Thoracic aorta (tissue), 2 donors: ENCODE measurements at places on chromosomes 3 and 15.

DNA sequence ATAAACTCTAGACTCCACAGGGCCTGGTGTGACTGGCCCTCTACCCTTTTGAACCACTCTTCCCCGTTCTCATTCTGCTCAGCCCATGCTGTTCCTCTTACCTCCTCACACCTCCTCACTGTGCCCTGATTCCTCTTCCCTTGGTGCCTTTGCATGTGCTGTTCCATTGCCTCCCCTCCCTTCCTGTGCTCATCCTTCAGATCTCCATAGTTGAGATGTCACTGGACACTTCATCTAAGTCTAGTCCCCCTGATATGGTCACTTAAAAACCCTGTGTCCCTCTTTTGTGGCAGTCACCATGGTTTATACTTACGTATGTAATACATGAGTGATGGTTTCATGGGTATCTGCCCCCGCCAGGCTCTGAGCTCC lies 69.8 kb downstream of the LSM3 start:
- no peak for DNase-seq

- no peak for DNase-seq
Observed at GRCh38 chr3:37456781-37457180, 282.4 kb upstream of the LRRFIP2 start.

DNA sequence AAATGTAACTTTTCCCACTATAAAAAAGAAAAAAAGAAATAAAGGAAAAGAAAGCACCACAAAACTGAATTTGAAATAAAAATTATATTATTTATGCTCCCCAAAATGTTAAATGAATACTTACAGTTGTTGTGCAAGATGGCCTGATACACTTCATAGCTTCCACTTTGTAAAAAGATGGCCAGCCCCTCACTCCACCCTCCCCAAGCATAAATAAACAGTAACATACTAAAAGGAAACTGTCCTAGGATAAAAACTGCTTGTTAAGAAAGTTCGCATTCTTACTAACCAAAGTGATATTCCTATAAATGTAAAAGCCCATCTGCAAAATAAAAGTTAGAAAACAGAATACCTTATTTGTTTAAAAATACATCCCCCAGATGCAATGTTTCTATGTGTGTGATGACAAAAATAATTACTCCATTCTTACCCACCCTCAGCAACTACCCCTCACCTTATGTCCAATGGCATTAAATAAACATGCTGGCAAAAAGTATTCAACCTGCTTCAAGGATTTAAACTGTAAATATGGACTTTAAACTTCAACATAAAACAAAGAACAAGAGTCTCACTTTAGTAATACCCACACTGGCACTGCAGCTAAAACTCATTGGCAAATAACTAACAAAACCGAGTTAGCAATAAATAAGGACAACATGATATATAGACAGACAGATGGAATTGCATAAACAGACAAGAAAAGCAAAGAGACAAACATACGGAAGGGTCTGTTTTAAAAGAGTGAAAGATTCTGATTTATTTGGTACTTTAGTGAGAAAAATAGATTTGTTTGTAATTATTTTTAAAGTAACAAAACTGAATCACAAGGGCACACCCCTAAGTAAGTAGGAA lies 47.7 kb downstream of the ZBTB20 start:
- DNase-seq: no peak

DNA sequence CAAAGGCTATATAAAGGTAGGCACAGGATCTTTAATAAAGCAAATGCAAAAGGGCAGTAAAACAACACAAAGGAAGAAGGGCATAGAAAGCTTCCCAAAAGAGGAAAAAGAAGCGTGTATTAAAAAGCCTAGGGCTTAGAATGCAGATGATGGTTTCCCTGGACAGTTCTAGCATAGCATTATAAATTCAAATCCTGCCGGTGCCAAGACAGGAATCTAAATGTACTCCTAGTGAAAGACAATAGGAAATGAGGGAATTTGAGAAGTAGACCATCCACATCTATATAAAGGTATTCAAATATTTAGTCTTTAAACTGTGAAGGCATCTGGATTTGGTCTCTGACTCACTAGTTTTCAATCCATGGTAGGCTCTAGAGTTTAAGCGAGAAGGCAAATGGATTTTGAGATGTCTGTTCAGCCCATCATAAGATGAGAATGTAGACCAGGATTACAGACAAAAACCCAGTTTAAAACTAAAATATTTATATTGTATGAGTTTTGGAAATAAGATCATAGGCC lies 431.8 kb downstream of the TBL1XR1 start:
- DNase-seq: no peak

DNA sequence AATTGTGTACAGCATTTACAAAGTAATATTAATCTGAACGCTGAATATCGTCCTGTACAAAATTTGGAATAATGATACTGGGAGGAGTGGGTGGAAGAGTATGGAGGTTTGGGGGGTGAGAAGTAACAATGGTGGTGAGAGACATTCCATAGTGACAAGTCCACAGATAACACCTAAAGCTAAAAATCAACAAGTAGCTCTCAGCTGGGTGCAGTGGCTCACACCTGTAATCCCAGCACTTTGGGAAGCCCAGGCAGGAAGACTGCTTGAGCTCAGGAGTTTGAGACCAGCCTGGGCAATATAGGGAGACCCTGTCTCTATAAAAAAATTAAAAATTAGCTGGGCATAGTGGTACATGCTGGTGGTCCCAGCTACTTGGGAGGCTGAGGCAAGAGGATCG lies 5.1 kb downstream of the MRPS25 start:
- DNase-seq: no peak
